Osteoblast (primary cell): ENCODE measurements at places on chromosomes 3 and 15. TPM values are rescaled to one million over a fixed set of nuclear protein-coding genes. Genes with fewer than 3 reads are reported as not detected.

The GOLGA6A gene
- under 0.01 TPM in 1 of 2 replicates, not detected in the other for total RNA-seq

The MRPL47 gene
- total RNA-seq: 32.2 and 33.6 TPM in 2 replicates

The SCG5 gene
- total RNA-seq: 6.8 and 9.0 TPM in 2 replicates

The DAZL gene
- total RNA-seq: not detected in 2 replicates

The CYP1A2 gene
- not detected in 2 replicates for total RNA-seq

The MESP1 gene
- under 0.01 TPM in 2 replicates for total RNA-seq

The ADPRH gene
- total RNA-seq: 7.2 and 8.3 TPM in 2 replicates

The TMA7 gene
- 128 and 135 TPM in 2 replicates for total RNA-seq

The SHC4 gene
- 0.72 and 1.5 TPM in 2 replicates for total RNA-seq

The DMXL2 gene
- total RNA-seq: 37.3 and 46.0 TPM in 2 replicates

The STRC gene
- under 0.01 TPM in 2 replicates for total RNA-seq

The GOLGA8O gene
- total RNA-seq: 0.88 and 1.1 TPM in 2 replicates

The DUOX2 gene
- total RNA-seq: under 0.01 TPM in 1 of 2 replicates, not detected in the other

The NME9 gene
- total RNA-seq: not detected in 2 replicates

The IL5RA gene
- not detected in 2 replicates for total RNA-seq

The FANCD2OS gene
- total RNA-seq: not detected in 2 replicates

The GCHFR gene
- 4.4 and 4.7 TPM in 2 replicates for total RNA-seq

The ZPLD1 gene
- under 0.01 TPM in 1 of 2 replicates, not detected in the other for total RNA-seq
